ENCODE measurements at places on chromosomes 3 and 15.
A peak's percentile ranks its signal among the peaks of the same experiment; 100 is the strongest.

GRCh38 chr3:61357902-61358301 lies 106.7 kb upstream of the FHIT start:
- no peak for DNase-seq

DNA sequence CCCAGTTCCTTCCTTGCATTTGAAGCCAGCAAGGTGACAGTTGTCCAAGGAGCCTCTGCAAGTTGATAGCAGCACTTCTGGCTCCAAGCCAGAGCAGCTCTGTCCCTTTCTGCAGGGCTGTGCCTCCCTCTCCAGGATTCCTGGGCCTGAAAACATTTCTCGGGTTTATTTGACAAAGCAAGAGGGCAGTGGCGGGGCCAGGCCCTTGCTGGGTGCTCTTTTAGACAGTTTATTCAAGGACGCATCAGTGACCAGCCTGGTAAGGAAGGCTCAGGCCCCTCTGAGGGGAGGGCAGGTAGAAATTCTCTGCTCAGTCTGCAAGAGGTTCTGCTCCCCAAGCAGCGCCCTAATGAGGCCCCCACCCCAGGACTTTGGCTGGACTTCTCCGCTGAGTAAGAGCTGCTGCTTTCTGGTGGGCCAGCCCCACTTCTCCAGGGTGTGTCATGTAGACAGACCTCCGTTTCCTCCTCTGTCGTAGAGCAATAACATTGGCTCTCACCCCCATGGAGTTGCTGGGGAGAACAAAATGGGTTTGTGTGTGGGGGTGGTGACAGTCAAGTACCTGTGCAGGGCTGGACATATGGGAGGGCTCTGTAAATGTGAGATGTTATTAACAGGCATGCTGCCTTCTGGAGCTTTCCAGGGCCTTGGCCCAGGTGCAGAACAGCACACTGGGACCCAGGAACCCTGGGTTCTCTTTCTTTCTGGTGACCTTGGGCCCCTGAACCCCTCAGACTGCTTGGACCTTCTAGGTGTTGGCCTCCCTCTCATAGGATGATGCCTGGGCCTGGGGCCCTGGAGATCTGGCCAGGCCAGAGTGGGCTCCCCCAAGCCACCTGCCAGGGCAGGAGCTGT lies 146.2 kb upstream of the TLE3 start:
- no peak for DNase-seq

DNA sequence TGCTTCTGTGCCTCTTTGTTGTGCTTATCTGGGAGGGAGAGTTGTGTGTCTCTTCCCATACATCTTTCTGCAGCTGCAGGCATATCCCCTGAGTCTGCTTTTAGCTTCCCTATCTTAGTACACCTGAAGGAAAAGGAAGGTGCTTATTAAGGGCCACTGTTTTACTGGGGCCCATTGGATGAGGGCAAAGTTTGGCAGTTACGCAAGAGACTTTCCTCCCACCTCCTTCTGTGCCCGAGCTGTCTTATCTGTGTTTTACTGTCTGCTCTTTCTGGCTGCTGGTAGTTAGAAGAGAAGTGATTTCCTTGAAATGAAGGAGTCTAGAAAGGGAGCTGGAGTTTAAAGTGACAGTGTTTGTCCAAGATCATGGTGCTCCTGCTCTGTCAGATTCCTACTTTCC lies 66.5 kb downstream of the GABRG3 start:
- DNase-seq: no peak

GRCh38 chr3:183824761-183825455 lies 469 bp downstream of the MAP6D1 start:
- DNase-seq: peak; percentile 44

DNA sequence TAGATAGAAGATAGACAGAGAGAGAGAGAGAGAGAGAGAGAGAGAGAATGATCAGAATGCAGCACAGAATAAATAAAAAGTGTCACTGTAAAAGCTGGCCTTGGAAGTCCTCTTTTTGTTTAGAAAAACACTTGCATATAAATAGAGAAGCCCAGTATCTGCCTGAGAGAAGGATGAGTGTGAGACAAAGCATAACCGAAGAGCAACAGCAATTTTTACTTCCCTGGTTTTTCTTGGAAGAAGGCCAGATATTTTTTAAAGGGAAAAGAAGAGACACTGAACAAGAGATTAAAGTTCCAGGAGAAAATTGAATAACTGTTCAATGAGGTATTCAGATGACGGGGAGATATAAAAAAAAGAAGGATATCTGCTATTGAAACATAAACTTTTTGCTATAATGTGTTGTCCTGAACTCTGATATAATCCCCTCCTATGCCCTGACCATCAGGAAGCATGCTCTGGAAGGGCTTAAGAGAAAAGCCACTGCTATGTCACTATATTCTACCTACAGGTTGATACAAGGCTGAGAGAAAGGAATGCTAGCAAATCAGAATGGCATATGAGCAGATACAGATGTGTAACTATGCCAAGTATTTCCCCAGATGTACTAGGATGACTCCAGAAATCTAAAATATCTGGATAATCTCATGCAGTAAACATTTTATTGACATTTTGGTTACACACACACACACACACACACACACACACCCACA lies 358.9 kb downstream of the RBMS3 start:
- DNase-seq: peak; percentile 22

DNA sequence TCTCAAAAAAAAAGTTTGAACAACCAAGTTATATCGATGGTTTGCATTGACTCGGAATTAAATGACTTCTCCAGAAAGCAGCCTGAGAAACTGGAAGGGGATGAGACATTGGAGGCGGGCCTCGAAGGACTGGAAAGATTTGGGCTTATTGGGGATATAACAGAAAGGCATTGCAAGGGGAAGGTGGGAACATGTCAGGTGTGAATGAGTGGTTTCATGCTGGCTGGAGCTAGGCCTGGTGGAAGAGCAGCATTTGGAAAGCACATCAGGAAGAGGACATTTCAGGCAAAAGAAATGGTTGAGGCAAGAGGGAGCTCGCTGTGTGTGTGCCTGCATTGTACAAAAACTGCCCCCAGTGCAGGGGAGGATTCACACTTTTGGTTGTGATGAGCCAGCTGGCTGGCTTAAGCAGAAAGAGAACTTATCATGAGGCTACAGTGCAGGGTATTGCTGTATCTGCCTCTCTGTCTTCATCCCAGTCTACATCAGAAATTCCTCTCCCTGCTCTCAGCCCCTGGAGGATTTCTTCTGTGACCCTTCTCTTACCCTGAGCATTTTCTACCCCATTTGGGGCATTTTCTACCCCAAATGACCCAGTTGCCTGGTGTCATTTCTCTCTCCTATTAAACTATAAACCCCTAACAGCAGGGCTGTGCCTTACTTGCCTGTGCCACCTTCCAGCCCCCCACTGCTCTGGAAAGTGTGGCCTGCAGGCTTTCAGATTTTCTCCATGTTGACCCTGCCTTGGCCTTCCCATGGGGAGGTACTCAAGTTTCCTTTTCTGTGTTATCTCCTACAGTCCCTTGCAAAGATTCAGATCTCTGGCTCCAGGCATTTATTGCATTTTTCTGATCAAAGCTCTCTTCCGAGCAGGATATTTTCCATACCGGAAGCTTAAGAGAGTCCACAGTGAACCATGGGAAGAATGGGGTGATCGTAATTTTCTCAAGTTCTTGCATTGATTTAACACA lies 64.4 kb upstream of the FLNB start:
- peak; percentile 63 for DNase-seq

DNA sequence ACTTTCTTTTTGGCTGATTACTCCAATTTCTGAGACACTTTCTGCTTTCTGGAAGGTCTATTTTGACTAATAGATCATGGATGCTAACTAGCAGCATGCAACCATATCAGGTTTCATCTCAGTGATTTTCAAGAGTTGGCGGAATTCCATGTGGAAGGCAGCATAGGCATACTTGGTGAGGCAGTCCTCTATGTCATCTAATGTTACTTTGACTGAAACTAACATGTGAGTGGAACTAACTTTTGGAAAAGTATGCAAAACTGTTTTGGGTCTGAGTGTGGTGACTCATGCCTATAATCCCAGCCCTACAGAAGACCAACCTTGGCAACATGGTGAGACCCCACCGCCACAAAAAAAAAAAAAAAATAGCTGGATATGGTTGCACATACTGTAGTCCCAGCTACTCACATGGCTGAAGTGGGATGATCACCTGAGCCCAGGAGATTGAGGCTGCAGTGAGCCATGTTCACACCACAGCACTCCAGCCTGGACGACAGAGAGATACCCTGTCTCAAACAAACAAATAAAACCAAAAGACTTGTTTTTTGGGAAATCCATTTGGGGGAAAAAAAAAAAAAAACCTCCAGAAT lies 1033.7 kb downstream of the ROBO1 start:
- DNase-seq: peak; percentile 76

- DNase-seq: no peak
These were observed 14.2 kb upstream of the MB21D2 start for GRCh38 chr3:192931825-192932224.

DNA sequence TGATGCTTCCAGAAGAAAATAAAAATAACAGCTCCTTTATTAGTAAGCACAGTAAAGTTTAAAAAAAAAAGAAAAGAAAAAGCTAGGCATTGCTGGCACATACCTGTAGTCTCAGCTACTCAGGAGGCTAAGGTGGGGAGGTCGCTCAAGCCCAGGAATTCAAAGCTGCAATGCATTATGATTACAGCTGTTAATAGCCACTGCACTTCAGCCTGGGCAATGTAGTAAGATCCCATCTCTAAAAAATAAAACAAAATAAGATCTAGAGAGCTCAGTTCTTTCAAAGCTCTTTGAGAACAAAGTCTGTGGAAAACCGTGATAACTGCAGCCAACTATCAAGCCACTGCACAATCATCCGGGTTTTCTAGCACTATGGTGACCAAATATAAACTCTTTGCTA lies 212.2 kb downstream of the ZMAT3 start:
- DNase-seq: no peak

DNA sequence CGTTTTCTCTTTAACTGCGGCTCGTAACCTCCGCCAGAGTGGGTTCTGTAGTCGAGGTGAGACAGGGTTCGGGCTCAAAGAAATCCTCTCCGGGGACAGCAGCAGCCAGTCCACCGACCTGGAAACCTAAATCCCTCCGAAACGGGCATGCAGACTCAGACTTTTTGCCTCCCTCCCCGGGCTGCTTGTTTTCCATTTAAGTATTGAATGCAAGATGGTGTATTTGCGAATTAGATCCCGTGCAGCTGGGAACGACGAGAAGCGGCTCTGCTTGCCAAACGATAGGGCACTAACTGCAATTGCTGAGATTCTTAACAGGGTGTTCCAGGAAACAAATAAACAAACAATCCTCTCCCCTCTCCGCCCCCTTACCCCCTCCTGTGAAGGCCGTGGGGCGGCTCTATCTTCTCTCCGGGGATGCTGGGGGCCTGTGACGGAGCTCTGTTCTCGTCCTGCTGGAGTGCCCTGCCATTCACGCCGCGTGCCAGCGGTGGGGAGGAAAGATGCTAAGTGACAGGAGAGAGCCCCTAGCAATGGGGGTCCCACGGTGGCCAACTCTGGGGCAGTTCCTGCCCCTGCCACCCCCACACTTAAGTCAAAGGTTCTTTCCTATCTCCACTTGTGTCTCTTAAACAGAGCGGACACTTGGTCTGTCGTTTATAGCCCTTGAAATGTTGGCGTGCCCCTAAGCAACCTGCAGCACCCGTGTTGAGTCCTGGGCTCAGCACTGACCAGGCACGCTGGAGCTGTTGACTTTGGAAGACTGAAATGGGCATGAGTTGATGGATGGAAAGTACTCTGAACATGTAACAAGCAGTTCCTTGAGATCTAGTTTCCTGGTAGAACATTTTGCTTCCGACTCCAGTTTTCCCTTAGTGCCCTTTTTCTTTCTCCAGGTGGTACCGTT lies 1.3 kb upstream of the ETV5 start:
- DNase-seq: peak; percentile 35

GRCh38 chr3:183357564-183358079 lies 70.8 kb downstream of the MCF2L2 start:
- no peak for DNase-seq

DNA sequence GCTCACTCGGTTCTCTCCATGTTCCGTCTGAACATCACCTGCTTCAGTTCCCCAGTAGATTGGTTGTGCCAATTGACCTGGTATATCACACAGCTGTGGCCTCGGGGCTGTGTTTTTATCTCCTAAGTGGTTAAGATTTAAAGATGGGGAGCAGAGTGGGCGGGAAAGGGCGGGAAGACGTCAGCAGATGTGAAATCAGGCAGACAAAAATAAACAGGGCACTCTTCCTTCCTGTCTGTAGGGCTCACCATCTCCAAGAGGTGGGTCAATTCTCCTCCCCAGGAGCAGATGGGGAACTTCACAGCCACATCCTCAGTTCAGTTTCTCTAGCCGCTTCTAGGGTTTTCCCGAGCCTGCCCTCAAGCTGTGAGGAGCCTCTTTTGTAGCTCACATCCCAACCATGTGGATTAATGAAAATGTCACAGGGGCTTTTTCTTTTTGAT lies 26.8 kb upstream of the LIMD1 start:
- no peak for DNase-seq

- peak; percentile 28 for DNase-seq
These were observed 41.7 kb upstream of the CAPN7 start for GRCh38 chr3:15164340-15164739.

DNA sequence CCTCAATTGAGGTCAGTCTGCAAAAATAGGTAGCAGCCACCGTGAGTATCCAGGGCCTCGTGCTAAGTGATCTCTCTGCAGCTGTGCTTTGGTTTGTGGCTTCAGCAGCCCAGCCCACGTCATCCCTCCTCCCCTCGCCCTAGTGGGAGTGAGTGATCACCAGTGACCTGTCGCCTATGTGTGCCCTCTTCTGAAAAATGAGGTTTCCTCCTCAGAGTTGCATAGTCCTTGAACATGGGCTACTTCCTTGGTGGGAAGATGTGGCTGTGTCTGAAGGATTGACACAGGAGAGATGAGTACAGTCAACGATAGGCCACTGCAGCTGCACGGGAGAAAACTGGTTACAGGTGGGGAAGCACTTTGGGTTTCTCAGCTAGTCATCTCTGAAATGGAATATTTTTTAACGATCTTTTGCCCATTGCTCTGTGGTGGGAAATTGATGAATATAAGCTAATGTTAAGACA lies 144.8 kb upstream of the BHLHE40 start:
- no peak for DNase-seq

GRCh38 chr3:15519096-15519495 lies 2.4 kb downstream of the COLQ start:
- no peak for DNase-seq

GRCh38 chr3:138898301-138898700 lies 48.6 kb downstream of the FOXL2 start:
- peak; percentile 79 for DNase-seq

DNA sequence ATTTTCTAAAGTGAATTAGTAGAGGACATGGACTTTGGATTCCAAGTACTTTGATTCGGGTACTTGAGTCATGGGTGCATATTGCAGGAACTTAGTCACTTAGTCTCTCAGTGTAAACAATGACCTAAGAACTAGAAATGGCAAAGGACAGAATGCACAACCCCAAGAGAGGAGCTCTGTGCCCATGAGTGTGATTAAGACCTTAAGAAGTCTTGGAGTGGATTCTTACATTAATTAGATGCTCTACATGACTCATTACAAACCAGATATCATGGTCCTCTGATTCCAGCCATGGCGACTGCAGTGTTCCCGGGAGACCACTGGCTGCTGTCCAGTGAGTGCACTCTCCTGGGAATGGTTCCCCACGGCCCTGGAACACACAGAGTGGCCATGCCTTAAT lies 251.5 kb downstream of the GABRG3 start:
- DNase-seq: no peak

Measured in EH (cell line).